SK-N-SH (cell line): ENCODE measurements at places on chromosomes 2 and 18. TPM values are rescaled to one million over a fixed set of nuclear protein-coding genes. Genes with fewer than 3 reads are reported as not detected.

DNA sequence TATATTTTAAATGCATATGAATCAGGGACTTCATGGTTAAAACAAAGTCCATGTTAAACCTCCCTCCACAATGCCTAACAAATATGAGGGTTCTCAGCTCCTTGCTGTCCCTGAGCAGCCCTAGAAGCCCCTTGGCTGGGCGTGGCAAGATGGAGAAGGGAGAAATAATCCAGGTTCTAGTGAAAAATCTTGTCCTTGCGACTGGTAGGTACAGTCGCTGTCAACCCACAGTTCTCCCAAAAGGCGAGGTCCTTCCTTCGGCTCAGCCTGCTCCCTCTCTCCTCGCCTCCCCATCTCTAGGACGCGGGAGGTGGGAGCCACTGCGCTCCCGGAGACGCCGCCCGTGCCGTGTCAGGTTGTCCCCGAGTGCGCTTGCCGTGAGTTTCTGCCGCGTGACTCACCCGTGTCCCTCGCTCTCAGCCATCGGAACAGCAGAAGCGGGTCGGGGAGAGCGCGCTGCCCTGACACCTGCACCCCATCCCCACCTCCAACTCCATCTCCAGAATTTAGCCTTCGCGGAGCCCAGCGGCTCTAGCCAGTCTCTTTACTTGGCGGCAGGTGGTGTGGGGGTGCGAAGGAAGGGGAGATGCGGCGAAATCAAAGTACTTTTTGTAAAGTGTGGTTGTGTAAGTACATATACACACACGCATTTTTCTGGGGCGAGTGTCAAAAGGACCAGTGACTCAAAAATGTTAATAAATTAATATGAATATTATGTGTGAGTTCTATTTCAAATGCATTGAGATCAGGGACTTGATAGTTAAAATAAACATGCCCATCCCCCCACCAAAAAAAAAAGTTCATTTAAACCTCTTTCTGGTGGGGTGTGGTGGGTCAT, 65.1 kb upstream of the TMEM17 start:
- H3K4me3 ChIP-seq: no peak overlapping the region
- H3K4me1 ChIP-seq: no peaks in the 10 kb centered on the region
- no peak for DNase-seq
- no peaks in the 10 kb centered on the region for H3K27me3 ChIP-seq
- no peaks in the 10 kb centered on the region for H3K36me3 ChIP-seq

DNA sequence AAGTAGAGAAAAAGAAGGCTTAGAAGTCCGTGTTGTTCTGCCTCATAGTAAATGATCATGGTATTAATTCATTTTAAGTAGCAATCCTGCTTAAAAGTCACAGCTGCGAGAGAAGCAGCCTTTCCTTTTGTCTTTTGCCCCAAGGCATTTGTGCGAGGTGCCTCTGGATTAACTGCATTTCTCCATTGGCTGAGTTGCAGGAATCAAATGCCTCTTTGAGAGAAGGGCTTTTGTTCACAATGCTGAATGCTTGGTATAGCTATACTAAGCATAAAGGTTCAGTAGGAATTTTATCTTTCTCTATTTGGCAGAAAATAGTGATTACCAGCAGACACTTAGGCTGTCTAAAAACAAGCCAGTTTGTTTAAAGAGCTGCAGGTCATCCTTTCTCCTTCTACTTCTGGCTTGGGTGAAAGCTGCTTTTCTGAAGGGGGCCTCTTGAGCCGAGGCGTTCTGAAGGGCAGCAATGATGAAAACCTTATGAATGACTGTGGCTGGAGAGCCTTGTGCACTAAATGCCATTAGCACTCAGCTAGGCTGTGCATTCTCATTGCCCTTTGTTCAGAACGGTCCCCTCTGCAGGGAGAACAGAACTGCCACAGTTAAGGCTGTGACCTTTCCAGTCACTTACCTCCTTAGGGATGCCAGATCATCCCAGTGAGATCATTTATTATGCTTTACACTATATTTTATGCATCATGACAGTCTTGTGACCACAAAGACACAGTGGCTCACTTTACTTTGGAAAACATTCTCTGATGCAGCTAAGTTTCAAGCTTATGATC, 68.8 kb upstream of the TMEM87B start:
- H3K4me3 ChIP-seq: no peak overlapping the region
- no peak overlapping the region for H3K27ac ChIP-seq

Gene RGPD8
- 0.76 and 1.2 TPM in 2 replicates for polyA plus RNA-seq

DNA sequence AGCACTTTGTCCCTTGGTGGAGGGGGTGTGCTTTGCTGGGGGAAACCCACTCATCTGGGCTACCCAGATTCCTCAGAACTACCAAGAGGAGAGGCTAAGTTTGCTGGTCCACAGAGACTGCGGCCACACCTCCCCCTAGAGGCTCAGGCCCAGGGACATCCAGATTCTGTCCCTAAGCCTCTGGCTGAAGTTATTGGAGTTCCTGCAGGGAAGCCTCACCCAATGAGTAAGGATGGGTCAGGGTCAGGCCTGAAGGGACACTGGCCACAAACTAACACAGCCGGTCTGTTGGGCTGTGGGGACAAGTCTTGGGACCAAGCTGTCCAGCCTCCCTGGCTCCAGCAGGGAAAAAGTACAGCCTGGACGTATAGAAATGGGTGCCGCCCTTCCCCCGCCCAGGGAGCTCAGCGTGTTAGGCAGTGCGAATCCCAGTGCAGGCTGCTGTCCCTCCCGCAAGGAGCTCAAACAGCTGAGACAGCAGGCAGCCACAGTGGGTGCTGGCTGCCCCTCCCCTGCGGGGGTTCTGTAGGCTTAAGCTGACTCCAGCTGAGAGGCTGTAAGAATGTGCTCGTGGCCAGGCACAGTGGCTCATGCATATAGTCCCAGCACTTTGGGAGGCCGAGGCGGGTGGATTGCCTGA, 86.9 kb upstream of the ARL5A start:
- H3K27ac ChIP-seq: no peak overlapping the region
- no peak overlapping the region for H3K4me3 ChIP-seq
- no peaks in the 10 kb centered on the region for H3K36me3 ChIP-seq
- H3K27me3 ChIP-seq: no peaks in the 10 kb centered on the region
- H3K4me1 ChIP-seq: no peaks in the 10 kb centered on the region

Gene GALNT3
- 0.05 and 0.26 TPM in 2 replicates for polyA plus RNA-seq

GRCh38 chr18:55764386-55764785, 176.4 kb upstream of the TCF4 start:
- no peak overlapping the region for H3K4me3 ChIP-seq
- no peaks in the 10 kb centered on the region for H3K36me3 ChIP-seq
- H3K4me1 ChIP-seq: peaks cover 14% of the 10 kb centered on the region
- H3K27me3 ChIP-seq: no peaks in the 10 kb centered on the region

DNA sequence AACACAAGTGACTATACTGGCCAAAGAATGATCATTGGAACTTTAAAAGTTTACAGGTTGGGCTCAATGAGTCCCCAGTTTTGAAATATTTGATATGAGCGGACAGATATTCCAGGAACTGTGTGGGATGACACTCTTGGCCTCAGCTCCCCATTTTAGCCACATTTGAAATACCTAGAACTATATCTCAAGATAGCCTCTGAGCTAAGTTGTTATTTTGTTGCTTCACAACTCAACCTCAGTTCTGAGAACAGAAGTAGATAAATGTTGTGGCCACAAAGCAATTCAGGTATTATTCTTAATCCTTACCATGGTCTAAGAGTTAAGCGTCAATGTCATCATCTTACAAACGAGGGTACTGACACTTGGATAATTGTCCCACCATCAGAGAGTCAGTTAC, 172.2 kb upstream of the SETBP1 start:
- H3K27me3 ChIP-seq: no peaks in the 10 kb centered on the region
- no peak for DNase-seq
- no peak overlapping the region for H3K4me3 ChIP-seq
- H3K36me3 ChIP-seq: no peaks in the 10 kb centered on the region
- H3K27ac ChIP-seq: no peak overlapping the region

GRCh38 chr2:151465771-151466170, 56.1 kb downstream of the RIF1 start:
- peaks cover 84% of the 10 kb centered on the region for H3K36me3 ChIP-seq
- H3K27ac ChIP-seq: no peak overlapping the region
- no peaks in the 10 kb centered on the region for H3K27me3 ChIP-seq
- no peaks in the 10 kb centered on the region for H3K4me1 ChIP-seq

Gene CYP27A1
- 0.18 and 0.54 TPM in 2 replicates for polyA plus RNA-seq

- H3K27ac ChIP-seq: no peak overlapping the region
- H3K4me1 ChIP-seq: no peaks in the 10 kb centered on the region
- H3K4me3 ChIP-seq: no peak overlapping the region
- H3K27me3 ChIP-seq: no peaks in the 10 kb centered on the region
- DNase-seq: no peak
- H3K36me3 ChIP-seq: peaks cover 42% of the 10 kb centered on the region
These were observed 59.7 kb downstream of the CLIP4 start for GRCh38 chr2:29174937-29175336.

DNA sequence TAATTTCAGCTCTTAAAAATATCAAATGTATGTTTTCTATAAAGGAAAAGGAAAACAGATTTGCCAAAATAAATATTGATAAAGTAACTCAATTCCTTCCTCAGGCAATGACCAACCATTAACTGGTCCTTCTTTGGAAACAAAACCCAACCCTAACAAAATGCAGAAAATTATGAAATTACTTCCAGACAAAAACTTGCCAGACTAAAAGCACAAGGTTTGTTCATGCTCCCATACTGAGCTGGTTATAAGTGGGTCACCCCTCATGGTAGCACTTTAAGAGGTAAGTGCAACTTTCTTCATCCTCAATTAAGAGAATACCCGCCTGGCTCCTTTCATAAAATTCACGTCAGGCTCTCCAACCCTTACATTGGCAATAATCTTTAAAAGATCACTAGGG, 31.1 kb upstream of the TTC32 start:
- DNase-seq: no peak
- no peaks in the 10 kb centered on the region for H3K27me3 ChIP-seq
- no peak overlapping the region for H3K4me3 ChIP-seq
- H3K4me1 ChIP-seq: peaks cover 2% of the 10 kb centered on the region

Gene EDAR
- not detected in 2 replicates for polyA plus RNA-seq

DNA sequence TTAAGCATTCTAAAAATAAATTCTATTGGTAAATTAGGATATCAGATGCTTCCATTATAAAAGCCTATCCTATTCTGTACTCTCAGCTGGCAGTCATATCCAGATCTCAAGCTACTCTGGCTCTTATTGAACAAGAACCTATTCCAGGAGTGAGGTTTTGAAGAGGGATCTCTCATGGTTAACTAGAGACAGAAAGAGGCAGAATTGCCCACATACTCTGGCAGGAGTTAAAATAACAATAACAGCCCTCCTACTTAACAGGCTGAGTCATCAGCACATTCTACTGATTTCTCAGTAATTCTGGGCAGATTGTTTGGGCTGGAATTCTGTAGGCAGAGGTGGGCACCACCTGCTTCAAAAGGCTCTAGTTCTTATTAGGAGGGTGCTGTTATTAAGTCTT, 142.0 kb upstream of the UNC80 start:
- H3K4me3 ChIP-seq: no peak overlapping the region
- no peaks in the 10 kb centered on the region for H3K27me3 ChIP-seq
- H3K36me3 ChIP-seq: no peaks in the 10 kb centered on the region

DNA sequence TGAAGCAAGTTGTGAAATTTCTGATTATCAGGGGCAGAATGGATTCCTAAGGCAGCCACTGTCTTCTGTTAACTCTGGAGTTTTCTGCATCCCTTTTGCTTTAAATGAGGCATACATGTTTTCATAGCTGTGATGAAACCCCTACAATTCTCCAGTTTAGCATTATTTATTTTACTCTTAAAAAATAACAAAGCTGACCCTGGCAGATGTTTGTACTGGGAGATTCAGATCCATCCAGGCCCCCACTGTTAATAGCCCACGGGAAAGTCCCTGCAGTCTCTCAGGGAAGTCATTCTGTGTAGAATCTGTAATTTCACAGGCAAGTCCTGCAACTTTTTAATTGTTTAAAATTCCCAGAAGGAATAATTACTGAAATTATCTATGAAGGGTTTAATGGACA, 353 bp upstream of the SULT1C4 start:
- no peak for DNase-seq
- no peaks in the 10 kb centered on the region for H3K36me3 ChIP-seq
- peak overlapping the region; percentile 90 for H3K27ac ChIP-seq
- H3K4me3 ChIP-seq: no peak overlapping the region
- no peaks in the 10 kb centered on the region for H3K27me3 ChIP-seq

GRCh38 chr2:8684878-8685696, 3.2 kb downstream of the ID2 start:
- H3K4me3 ChIP-seq: peak overlapping the region; percentile 98
- peaks cover 20% of the 10 kb centered on the region for H3K36me3 ChIP-seq
- no peak for DNase-seq
- no peaks in the 10 kb centered on the region for H3K27me3 ChIP-seq
- peak overlapping the region; percentile 74 for H3K27ac ChIP-seq
- peaks cover 8% of the 10 kb centered on the region; the same call in 1 of the 2 replicates for H3K4me1 ChIP-seq

Gene OXER1
- polyA plus RNA-seq: not detected in 2 replicates

- no peak overlapping the region for H3K4me3 ChIP-seq
- H3K27me3 ChIP-seq: no peaks in the 10 kb centered on the region
- DNase-seq: no peak
- peak overlapping the region; percentile 4; the same call in 1 of the 2 replicates for H3K27ac ChIP-seq
- no peaks in the 10 kb centered on the region for H3K36me3 ChIP-seq
These were observed 81.7 kb downstream of the SDC1 start for GRCh38 chr2:20143263-20143662.

DNA sequence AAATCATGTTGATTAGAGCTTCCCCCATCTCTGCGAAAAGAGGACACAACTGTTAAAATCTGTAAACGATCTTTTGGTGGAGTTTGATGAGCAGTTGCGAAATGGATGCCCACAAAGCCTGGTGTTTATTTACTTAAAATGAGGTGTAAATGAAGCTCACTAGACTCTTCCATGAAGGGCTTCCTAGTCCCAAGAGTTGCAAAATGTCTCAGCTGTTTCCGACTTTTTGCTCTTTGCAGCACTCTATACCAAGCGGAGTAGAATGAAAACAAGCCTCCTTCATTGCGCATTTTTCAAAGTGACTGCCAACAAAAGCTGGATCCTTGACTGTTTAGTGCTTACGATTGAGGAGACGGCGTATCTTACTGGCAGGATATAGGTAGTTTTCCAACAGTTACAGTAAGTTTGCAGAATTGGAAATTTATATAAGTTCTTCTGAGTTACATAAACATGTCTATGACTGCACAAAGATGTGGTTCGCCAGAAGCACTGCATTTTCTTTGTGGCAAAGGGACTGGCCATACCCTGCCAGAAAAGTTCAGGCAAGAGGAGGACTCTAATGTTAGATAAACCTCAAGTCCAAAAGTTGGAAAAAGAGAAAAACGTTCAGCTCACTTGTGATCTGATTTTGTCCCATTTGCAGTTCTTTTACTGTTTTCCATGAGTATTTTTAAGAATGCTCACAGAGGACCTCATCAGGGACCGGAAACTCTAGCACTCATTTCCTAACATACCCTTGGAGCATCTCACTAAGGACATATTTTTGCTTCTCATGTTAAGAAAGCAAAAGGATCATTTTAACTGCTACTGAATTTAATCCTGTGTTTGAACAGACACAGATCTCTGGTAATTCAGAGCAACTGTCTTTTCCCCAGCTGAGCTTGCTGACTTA, 42.7 kb downstream of the COLEC12 start:
- no peak overlapping the region for H3K4me3 ChIP-seq
- H3K36me3 ChIP-seq: no peaks in the 10 kb centered on the region
- no peaks in the 10 kb centered on the region for H3K27me3 ChIP-seq
- DNase-seq: no peak
- peak overlapping the region; percentile 41; the same call in 1 of the 2 replicates for H3K27ac ChIP-seq

GRCh38 chr2:14901737-14902136, 269.2 kb downstream of the LRATD1 start:
- no peak for DNase-seq
- no peaks in the 10 kb centered on the region for H3K27me3 ChIP-seq
- H3K27ac ChIP-seq: no peak overlapping the region
- no peak overlapping the region for H3K4me3 ChIP-seq
- H3K4me1 ChIP-seq: no peaks in the 10 kb centered on the region; the same call in 1 of the 2 replicates
- H3K36me3 ChIP-seq: no peaks in the 10 kb centered on the region

- no peaks in the 10 kb centered on the region for H3K36me3 ChIP-seq
- H3K27ac ChIP-seq: no peak overlapping the region
- H3K4me3 ChIP-seq: no peak overlapping the region
- no peak for DNase-seq
These were observed 139.8 kb upstream of the THUMPD2 start for GRCh38 chr2:39918886-39919285.

Gene SERPINB4
- polyA plus RNA-seq: 0.06 TPM in 1 of 2 replicates, not detected in the other
